ENCODE measurements at places on chromosomes 4 and X.

DNA sequence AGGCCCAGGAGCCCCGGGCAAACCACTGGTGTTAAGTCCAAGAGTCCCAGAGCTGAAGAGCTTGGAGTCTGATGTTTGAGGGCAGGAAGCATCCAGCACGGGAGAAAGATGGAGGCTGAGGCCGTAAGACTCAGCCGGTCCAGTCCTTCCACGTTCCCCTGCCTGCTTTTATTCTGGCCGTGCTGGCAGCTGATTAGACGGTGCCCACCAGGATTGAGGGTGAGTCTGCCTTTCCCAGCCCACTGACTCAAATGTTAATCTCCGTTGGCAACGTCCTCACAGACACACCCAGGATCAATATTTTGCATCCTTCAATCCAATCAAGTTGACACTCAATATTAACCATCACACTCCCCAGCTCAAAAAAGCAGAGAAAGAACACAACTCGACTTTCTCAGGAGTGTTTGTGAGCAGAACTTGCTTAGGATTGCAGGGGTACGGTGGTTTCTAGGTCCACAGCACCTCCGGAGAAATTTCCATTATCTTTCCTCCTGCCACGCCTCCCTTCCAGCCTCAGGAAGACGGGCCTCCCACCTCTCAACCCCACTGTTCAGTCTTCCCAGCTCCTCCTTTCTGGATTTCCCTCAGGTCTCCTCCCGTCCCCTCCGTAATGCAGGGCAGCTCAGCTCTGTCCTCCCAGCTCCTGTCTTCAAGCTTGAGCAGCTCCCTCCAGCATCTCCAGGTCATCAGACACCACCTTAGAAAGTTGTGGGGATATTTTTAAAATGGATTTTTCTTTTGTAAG, 13.3 kb upstream of the TMEM271 start:
- no peak for DNase-seq

DNA sequence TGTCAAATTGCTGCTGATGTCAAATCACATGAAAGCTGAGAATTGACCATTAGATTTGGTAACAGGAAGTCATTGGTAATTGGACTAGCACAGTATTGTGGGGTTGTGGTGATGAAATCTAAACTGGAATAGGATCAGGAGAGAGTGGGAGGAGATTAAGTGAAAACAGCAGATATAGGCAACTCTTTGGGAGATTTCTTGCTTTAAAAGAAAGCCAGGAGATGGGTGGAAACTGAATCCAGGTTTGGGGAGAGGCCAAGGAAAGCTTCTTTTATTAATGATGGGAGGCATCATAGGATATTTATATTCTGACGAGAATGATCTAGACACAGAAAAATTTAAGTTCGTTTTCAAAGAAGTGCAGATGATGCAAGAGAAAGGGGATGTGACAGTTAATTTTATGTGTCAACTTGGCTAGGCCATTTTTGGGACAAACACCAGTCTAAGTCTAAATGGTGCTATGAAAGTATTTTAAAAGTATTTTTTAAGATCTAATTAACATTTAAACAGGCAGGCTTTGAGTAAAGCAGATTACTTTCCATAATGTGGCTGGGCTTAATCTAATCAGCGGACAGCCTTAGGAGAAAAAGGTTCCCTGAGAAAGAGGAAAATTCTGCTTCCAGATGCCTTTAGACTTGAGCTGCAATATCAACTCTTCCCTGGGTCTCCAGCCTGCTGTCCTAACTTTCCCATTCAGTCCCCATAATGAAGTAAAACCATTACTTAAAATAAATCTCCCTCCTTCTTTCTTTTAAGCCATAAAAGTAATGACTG, 24.7 kb downstream of the SEC24D start:
- no peak for DNase-seq

GRCh38 chr4:8439914-8440491, 520 bp downstream of the ACOX3 start:
- DNase-seq = no peak

DNA sequence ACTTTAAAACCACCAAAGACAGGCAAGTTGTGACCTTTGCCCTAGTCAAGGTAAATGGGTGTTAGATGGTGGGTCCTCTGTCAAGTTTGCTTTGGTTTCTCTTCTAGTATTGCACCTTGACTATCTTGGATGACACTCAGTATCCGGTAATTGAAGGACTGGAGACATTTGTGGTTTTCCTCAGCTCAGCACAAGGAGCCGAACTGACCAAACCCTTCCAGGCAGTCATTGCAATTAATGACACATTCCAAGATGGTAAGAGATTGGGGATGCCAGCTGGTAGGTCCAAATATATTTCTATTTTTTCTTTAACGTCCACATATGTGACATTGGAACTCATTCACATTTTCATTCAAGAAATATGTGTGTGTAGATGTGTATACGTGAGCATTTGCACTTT, 69.3 kb upstream of the ANXA3 start:
- no peak for DNase-seq

GRCh38 chr4:88527787-88528186, 4.2 kb upstream of the PYURF start:
- no peak for DNase-seq

DNA sequence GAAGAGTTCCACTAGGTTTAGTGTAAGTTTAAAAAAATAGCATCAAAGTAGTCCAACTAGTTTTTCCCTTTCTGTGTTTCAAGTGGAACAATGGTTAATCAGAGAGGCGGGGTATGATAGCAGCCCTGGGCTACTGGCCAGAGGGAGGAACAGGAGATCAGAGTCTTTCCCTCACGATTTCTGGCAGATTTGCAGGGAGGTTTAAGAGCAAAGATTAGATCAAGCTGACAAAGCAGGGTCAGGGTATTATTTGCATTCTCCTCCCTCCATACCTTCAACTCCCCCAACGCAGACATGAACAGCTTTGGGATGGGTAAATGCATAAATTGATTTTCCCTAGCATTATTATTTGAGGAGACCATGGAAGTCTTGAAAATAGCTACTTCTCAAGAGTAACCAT, 277.6 kb upstream of the DIAPH2 start:
- peak; percentile 60 for DNase-seq

DNA sequence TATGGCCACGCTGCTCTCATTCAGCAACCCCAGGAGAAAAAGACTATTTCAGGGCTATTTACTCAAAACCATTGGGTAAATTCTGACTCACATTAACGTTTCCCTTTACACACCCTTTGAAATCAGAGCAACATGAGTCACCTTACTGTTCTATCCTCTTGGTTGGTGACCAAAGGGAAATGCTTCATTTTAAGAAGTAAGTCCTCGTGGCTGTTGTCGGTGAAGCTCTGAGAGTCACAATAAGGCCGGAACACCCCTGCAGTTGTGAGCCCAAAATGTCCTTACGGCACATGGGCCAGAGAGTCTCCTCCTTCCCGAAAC, 56.3 kb upstream of the SPRY1 start:
- DNase-seq = no peak

Data from testis (tissue), 5 donors.